Stimulated activated naive B cell treated with anti-CD40 and anti-IgM and Interleukin-4, amounts not matched to agents 10 μg/mL and 1 μg/mL and 100 μg/mL, for 72 hours (primary cell): ENCODE measurements at places on chromosomes 1 and 21.

DNA sequence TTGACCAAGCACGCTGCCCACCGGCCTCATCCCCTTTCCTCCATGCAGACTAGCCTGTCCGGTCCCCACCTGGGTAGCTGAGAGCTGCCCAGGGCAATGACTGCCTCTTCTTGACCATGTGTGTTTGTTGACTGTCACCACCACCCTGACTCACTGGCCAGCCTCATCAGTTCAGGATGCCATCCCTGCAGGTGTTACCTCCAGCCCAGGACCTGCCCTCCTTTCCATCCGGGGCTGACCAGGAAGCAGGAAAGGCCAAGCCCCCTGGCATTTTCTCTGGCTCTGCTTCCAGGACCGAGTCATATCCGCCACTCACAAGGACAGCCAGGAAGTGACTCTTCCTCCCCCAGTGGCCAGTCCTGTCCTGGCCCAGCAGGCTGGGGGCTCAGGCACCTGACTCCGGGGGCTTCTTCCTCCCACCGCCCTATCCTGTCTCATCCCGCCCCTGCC, 17.1 kb downstream of the EPHA2 start:
- no peak for DNase-seq

DNA sequence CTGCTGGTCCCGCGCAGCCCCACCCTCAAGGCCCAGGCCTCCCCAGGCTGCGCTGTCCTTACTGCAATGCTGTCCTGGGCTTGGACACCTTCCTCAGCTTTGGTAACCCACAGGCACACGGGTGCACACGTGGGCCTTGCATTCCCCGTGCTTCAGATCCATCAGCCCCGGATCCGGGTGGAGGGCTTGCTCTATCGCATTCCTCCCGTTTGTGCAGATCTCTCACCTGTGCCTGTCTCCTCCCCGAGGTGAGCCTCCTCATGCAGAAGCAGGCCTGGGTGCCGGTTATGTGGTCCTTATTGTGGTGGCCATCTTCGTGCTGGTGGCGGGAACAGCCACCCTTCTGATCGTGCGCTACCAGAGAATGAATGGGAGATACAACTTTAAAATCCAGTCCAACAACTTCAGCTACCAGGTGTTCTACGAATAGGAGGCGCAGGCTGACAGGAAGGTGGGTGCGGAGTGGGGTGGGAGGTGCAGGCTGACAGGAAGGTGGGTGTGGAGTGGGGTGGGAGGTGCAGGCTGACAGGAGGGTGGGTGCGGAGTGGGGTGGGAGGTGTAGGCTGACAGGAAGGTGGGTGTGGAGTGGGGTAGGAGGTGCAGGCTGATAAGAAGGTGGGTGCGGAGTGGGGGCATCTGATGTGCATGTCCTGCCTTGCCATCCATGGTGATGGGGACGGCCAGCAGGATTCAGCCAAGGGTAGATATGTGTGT, 66.2 kb downstream of the UMODL1 start:
- DNase-seq = no peak

DNA sequence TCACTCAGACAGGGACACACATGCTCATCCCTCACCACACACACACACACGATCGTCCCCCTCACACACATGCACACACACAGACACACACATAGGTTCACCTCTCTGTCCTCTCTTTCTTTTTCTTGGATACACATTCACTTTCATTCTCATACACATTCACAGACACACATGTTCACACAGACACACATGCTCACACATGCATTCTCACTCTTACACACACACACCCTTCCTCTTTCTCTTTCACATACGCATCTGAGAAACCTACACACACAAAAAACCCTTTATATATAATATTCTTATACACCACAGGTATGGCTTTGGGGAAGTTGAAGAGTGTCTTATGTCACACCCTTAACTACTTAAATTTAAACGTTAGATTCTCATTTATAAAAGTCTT, 248.6 kb upstream of the RUNX1 start:
- DNase-seq = no peak

- no peak for DNase-seq
Measured at GRCh38 chr21:25963181-25963580, 207.4 kb downstream of the APP start.

DNA sequence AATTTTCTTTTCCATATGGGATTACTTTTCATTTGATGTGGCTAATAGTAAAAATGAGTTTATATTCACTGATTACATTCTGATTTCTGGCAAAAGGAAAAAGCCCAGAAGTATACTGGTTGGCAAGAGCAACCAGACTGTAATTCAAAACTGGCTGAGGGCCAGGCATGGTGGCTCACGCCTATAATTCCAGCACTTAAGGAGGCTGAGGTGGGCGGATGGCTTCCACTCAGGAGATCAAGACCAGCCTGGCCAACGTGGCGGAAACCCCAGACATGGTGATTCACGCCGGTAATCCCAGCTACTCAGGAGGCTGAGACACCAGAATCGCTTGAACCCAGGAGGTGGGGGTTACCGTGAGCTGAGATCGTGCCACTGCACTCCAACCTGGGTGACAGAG, 14.5 kb downstream of the SYT11 start:
- DNase-seq = no peak
